ENCODE measurements at places on chromosomes 13 and 19. TPM values are rescaled to one million over a fixed set of nuclear protein-coding genes. Genes with fewer than 3 reads are reported as not detected.

- no peak for DNase-seq
- no peaks in the 10 kb centered on the region for H3K27me3 ChIP-seq
- H3K36me3 ChIP-seq, result peaks cover 17% of the 10 kb centered on the region
- H3K4me3 ChIP-seq, result no peak overlapping the region
- H3K4me1 ChIP-seq, result peaks cover 2% of the 10 kb centered on the region
- no peak overlapping the region for H3K27ac ChIP-seq
Measured at GRCh38 chr19:49502866-49503581, 6.8 kb downstream of the RPS11 start.

- peaks cover 36% of the 10 kb centered on the region for H3K4me1 ChIP-seq
- no peaks in the 10 kb centered on the region for H3K27me3 ChIP-seq
- H3K4me3 ChIP-seq, result no peak overlapping the region
- peaks cover 16% of the 10 kb centered on the region for H3K36me3 ChIP-seq
Measured at GRCh38 chr19:54160854-54161253, 1.3 kb upstream of the LENG1 start.

DNA sequence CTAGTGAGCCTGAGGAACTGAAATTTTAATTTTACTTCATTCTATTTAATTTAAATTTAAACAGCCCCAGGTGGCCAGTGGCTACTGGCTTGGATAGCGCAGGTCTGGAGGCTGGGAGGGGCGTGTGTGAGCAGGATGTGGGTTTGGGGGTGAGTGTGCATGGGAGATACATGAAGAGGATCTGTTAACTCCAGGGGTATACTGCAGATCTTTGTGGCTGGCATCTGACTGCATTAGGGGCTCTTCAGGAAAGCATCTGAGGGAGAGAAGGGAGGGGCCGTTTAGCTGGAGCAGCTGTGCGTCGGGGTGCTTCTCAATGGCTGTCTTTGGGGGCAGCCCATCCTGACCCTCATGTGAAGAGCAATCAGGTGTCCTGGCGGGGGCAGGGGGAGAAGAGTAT lies 6.8 kb downstream of the SHANK1 start:
- H3K27me3 ChIP-seq, result no peaks in the 10 kb centered on the region
- H3K36me3 ChIP-seq, result no peaks in the 10 kb centered on the region
- H3K4me1 ChIP-seq, result no peaks in the 10 kb centered on the region
- DNase-seq, result no peak
- no peak overlapping the region for H3K27ac ChIP-seq
- no peak overlapping the region for H3K4me3 ChIP-seq

LONP1 gene
- 68.9 TPM for total RNA-seq

- H3K4me3 ChIP-seq, result no peak overlapping the region
- H3K4me1 ChIP-seq, result no peaks in the 10 kb centered on the region
- H3K36me3 ChIP-seq, result no peaks in the 10 kb centered on the region
- no peak overlapping the region for H3K27ac ChIP-seq
- DNase-seq, result no peak
Measured at GRCh38 chr13:112686364-112686763, 3.5 kb upstream of the ATP11A start.

GRCh38 chr13:51262501-51263211 lies 40.5 kb downstream of the FAM124A start:
- no peak overlapping the region for H3K27ac ChIP-seq
- no peaks in the 10 kb centered on the region for H3K27me3 ChIP-seq
- DNase-seq, result no peak

- H3K36me3 ChIP-seq, result peaks cover 19% of the 10 kb centered on the region
- no peak overlapping the region for H3K4me3 ChIP-seq
- DNase-seq, result no peak
- H3K27me3 ChIP-seq, result no peaks in the 10 kb centered on the region
- H3K27ac ChIP-seq, result peak overlapping the region; percentile 97
Measured at GRCh38 chr19:1255186-1256161, 7.1 kb downstream of the MIDN start.

DNA sequence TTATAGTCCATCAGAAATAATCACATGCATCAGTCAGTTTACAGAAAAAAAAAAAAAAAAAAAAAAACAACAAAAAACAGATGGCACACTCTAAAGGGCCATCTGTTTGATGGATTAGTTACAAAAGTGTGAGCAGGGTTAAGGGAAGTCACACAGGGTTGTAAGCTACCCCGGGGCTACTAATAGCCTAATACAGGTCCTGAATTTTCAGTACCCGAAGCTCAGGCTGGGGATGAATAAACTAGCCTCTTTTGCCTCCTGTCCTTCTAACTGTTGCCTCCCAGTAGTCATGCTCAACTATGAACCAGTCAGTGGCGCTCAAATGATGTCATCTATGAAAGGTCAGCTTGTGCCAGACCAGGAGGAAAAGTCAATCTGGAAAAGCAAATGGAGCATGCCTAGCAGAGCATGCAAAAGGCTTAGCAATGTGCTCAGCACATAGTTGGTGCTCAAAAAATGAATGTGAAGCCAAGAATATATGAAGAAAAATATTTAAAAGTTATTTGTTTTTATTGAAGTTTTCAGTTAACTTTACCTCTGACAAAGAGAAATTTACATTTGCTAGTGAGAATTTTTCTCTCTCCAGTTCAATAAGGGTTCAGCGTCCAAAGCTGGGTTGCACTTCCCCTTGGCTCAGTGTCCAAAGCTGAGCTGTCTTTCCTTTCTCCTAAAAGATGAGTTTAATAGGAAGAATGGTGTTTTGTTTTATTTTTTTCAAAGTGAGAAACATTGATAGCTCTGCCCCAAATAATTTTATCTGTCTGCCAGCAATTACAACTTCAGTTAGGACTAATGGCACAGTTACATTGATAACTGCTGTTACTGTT lies 30.8 kb upstream of the LRCH1 start:
- no peak overlapping the region for H3K4me3 ChIP-seq
- H3K36me3 ChIP-seq, result no peaks in the 10 kb centered on the region
- H3K4me1 ChIP-seq, result no peaks in the 10 kb centered on the region
- H3K27me3 ChIP-seq, result no peaks in the 10 kb centered on the region
- peak overlapping the region; percentile 25 for H3K27ac ChIP-seq

DNA sequence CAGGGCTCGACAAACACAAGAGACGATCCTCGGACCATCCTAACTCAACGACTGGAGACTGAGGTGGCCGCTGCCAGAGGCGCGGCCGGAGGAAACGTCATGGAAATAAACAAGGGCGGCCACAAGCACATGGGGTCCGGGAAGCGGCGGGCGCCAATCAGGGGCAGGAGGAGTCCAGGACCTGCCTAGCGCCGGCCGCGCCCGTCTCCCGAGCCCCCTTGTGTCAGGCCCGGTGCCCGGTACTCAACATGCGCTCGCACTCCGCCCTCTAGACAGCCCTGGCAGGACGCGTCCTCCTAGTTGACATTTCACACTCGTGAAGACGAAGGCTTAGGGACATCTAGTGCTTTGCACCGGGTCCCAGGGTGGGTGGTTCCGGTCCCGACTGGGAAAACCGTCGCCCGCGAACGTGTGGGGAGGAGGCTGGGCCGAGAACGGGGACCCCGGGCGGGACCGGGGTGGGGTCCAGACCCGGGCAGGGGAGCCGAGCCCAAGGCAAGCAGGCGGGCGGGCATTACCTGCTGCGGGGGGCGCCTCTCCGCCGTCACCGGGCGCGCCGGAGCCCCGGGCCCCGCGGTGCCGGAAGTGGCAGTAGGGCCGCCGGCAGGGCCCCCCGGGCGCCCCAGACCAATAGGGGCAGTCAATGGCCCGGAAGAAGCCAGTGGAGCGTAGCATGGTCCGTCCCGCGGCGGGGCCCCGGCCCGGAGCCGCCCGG lies 442 bp downstream of the REXO1 start:
- H3K27ac ChIP-seq, result peak overlapping the region; percentile 100
- DNase-seq, result peak; percentile 58
- H3K27me3 ChIP-seq, result no peaks in the 10 kb centered on the region
- H3K4me3 ChIP-seq, result peak overlapping the region; percentile 99
- H3K36me3 ChIP-seq, result no peaks in the 10 kb centered on the region

FAM216B gene
- total RNA-seq, result not detected

SYT5 gene
- total RNA-seq, result not detected

GRCh38 chr13:20415306-20415679 lies 110.4 kb downstream of the CRYL1 start:
- no peak overlapping the region for H3K27ac ChIP-seq
- H3K36me3 ChIP-seq, result peaks cover 22% of the 10 kb centered on the region
- DNase-seq, result no peak
- H3K27me3 ChIP-seq, result no peaks in the 10 kb centered on the region
- H3K4me1 ChIP-seq, result no peaks in the 10 kb centered on the region

DNA sequence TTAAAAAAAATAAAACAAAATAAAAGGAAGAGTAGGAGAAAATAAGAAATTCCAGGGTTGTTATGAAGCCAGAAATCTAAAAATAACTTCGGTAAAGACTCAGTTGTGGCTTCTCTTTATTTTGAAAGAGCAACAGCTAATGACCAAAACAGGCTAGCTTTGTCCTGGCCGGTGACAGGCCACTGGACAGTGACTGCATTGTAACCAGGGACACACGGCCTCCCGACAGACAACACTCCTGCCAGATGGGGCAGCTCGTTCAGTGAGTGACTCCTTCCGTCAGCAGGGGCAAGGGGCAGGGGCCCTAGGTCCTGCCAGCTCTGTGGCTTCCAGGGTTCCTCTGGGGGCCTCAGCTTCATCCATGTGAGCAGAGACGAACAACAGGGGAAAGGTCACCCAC lies 173.4 kb downstream of the KATNAL1 start:
- H3K27ac ChIP-seq, result no peak overlapping the region
- H3K4me1 ChIP-seq, result peaks cover 4% of the 10 kb centered on the region
- H3K4me3 ChIP-seq, result no peak overlapping the region
- no peaks in the 10 kb centered on the region for H3K36me3 ChIP-seq

CLDND2 gene
- not detected for total RNA-seq

PTGIR gene
- 2.8 TPM for total RNA-seq

ZNF285 gene
- total RNA-seq, result 0.67 TPM

GRCh38 chr13:105063676-105064075 lies 1471.8 kb downstream of the EFNB2 start:
- no peak for DNase-seq
- no peak overlapping the region for H3K27ac ChIP-seq
- H3K36me3 ChIP-seq, result no peaks in the 10 kb centered on the region

CASP14 gene
- not detected for total RNA-seq

DNA sequence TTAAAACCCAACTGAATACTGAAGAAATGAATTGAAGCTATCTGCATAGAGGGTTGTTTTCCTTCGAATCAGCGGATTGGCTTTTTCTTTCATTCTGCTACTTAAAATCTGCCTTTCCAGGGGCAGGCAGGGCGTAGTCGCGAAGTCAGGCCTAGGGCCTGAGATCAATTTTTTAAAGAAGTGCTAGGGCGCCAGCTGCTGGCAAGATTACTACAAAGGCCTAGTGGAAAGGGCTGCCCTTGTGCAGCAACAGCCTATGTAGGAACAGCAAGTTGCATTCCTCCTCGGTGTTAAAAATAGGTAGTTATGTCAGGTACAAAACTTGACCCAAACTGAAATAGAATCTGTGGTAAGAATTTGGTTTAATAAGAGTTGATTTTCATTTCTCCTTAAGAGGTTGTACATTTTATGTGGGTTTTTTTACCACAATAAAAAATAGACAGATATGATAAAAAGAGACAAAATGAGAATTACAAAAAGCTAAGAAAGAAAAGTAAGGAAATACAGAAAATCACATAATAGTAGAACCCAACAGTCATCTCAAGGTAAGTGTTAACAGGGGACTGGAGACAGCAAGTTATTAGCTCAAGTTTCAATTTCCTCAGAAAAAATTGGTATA lies 9.5 kb upstream of the URAD start:
- no peak for DNase-seq
- no peak overlapping the region for H3K4me3 ChIP-seq
- H3K36me3 ChIP-seq, result no peaks in the 10 kb centered on the region
- H3K27ac ChIP-seq, result no peak overlapping the region
- H3K27me3 ChIP-seq, result no peaks in the 10 kb centered on the region

DNA sequence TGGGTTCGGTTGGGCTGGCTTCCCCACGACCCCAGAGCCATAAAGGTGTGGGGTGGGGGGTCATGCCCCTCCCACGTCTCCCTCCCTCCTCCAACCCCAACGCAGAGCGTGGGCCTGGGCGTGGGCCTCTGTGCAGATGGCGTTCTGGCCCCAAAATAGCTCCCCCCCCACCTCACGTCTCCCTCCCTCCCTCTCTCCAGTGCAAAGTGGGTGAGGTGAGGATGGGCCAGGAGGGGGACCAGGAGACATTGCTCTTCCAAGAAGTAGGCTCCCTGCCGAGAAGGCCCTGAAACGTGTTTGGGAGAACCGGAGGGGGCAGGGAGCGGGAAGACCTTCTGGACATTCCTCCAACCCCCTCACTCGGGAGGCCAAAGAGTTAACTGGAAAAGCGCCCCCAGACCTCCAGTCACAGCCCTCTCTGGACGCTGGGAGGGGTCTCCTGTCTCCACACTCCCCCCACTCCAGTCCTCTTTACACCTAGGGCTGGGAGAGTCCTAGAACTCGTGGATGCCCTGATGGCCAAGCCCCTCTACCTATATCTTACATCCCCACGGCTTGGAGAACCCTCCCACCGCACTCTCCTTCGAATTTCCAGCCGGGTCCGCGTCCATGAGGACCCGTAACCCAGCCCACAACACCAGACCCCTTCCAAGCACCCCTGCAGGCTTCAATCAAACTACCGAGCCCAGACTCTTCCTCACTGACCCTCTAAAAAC lies 855 bp downstream of the UNC13A start:
- H3K27ac ChIP-seq, result no peak overlapping the region
- H3K27me3 ChIP-seq, result peaks cover 3% of the 10 kb centered on the region
- no peak overlapping the region for H3K4me3 ChIP-seq

DNM2 gene
- total RNA-seq, result 95.1 TPM

TEX101 gene
- total RNA-seq, result not detected

DNA sequence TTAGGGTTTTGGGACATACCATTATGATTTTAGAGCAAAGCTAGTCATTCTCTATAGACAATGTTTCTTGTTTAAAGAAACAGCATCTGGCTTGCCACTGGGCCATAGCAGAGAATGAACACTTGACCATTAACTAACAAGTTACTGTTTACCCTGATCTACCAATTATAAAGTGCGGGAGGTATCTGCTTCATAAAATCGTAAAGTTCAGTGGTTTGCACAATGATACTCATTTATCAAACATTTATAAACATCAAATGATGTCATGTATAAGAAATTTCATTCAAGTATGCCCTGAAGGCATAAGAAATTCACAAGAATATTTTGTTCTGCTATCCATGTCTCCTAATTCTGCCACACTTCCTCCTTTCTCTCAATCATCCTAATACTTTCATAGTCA lies 139.2 kb downstream of the PCDH20 start:
- no peak overlapping the region for H3K27ac ChIP-seq
- DNase-seq, result no peak
- no peak overlapping the region for H3K4me3 ChIP-seq
- H3K36me3 ChIP-seq, result no peaks in the 10 kb centered on the region

GNG7 gene
- total RNA-seq, result 1.1 TPM

DNA sequence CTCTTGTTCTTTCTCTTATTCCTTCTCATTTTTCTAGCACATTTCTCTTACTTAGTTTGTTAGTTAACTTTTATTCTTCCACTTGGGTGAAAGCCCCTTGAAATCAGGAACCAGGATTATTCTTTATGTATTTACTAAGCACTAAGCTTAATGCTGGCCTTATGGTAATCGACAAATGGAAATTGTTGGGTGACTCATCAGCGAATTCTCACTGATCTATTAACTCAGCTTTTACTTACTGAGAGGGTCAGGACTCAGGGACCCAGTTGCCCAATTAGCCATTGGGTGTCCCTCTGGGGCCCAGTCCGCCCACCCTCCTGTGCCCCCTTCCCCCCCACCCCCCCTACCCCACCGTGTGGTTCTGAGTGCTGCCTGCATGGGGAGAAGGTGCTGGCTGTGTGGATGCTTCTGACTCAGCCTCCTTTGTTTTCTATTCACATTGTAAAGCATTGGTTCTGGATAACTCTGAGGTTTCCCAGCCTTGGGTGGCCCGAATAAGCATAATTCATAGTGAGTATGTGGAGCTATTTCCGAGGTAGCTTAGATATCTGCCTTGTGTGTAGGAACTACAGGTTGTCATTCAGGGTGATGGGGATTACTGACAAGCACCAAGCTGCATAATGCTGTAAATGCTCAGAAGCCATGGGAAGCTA lies 240.9 kb downstream of the FGF9 start:
- no peaks in the 10 kb centered on the region for H3K36me3 ChIP-seq
- no peak overlapping the region for H3K27ac ChIP-seq
- no peak for DNase-seq
- H3K27me3 ChIP-seq, result no peaks in the 10 kb centered on the region
